ENCODE measurements at places on chromosomes 1 and 21.
A peak's percentile ranks its signal among the peaks of the same experiment; 100 is the strongest.

DNA sequence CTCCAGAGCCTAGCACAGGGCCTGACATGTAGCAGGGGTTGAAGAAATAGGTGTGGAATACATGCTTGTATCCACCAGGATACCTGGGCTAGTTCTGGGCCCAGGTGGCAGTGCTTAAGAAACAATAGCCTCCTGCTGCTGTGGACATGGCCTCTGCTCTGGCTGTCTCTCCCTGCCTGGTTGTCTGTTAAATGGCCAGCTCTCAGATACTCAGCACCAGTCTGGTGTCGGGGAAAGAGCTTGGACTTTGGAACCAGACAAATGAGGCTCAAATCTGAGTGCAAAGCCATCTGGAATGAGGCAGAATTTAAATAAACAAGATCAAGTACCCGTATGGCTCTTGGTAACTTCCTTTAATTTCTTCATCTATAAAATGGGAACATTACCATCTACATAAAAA lies 31.5 kb downstream of the SESN2 start:
- DNase-seq: no peak

DNA sequence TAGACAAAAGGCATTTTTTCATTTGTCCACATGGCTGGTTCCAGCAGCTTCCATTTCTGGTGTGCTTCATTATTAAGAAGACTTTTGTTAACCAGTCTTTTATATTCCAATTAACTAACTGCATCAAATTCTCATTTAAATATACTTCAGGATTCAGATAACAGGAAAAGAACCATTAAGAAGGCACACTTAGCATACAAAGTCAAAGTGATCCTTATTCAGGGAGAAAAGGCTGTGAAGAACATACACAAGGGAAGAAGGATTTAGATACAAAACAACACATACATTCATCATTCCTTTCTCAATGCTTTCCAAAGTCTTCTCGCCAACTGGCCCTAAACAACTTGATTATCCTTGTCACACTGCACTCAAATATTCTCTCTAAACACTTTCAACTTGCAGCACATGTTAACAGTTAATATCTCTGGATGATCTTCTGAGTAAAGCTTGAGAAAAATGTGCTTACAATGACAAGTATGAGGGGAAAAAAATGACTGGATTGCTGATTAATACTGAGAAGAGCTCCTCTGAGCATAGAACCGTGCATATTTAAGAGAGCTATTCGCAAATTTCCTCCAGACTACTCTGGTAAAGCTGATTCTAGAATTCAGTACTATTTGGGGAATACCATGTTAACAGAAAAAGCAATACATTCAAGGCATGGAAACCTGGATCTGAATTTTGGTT lies 225.2 kb upstream of the TNR start:
- no peak for DNase-seq

DNA sequence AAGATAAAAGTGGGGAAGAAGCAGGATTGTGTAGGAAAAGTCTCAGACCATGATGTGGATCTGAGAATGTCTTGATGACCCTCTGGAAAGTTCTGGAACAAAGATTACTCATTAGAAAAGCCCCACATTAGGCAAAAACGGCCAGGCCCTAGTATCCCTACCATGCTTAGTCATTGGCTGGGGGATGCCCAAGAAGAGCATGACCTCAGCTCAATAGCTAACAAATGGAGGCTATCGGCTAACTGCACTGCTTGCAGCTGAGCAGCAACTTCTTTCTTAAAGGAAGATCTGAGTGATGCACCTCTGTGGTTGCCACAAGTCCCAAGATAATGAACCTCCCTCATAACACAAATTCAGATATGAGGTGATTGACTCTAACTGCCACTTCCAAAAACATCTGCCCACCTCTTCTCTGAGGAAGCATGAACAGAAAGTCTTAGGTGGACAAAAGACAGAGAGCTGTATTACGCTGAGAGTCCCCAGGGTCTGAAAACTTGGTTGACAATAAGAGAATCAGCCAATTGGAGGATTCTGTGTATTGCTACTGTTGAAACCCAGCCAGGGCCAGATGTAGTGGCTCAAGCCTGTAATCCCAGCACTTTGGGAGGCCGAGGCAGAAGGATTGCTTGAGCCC lies 64.6 kb upstream of the AK4 start:
- peak; percentile 27 for DNase-seq

GRCh38 chr21:45151445-45152160 lies 77.2 kb downstream of the ADARB1 start:
- no peak for DNase-seq

DNA sequence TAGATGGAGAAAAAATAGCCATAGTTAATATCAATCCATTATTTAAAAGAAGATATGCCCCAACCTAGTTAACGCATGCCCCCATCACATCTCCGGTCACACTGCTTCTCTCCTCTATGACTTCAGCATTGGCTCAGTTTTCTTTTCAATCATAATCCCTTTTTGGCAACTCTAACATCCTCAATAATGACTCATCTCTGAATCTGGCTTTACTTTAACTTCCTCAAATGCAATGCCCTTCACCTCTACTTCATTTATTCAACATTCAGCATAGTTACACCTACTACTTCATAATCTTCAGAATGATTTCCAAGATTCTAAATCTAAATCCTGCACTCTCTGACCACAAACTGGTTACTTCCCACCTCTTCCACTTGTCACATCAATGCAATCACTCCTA lies 417.3 kb downstream of the USH2A start:
- DNase-seq: no peak

- no peak for DNase-seq
These were observed 12.3 kb upstream of the MAP10 start for GRCh38 chr1:232792949-232793348.

DNA sequence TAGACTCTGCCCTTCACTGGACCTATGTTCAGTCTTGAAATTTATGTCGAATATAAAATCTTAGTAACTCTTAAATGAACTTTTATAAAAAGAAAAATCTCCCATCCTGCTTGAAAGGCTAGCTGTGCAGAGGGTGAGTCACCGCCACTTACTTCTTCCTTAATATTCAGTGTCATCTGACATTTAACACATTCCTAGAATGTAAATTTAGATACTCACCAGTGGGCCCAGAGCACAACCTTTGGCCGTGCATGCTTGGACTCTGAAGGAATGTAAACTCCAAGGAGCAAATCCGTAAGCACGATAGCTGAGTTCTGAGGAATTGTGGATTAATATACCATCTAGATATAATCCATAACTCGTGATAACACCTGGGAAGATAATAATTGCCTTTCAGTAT lies 403.3 kb downstream of the KCTD3 start:
- no peak for DNase-seq

DNA sequence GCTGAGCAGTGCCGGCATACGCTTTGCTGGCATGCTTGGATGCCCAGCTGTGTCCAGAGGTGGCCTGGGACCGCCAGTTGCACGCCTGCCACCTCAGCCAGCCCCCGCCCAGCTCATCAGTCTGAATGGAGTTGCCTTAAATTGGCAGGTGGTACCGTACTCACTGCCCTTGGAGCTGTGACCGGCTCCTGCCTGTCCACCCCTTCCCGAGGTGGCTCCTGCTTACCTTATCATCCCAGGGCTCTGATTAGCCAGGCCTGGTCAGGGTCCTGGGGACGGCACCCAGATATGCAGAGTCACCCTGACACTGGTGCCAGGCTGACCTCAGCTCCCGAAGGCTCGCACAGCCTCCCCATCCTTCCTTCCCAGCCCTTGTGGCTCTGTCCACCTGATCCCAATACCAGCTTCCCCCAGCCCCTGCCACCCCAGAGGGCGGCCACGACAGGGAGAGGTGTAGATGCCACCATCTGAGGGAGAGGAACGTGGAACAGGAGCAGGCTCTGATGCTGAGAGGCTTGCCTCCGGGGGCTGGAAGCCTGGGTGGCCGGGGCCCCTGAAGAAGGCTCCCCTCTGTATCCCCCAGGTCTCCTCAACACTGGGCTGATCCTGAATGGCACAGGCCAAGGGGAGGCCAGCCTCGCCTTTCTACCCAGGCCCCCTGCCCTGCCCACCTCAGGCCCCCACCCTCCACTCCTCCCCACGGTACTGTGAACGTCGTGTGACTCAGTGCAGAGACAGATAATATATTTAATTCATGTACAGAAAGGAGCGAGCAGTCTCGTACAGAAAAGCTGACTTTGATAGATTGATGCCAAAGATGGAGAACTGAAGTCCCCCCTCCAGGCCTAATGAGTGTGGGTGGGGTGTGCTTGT lies 27.8 kb downstream of the CDK18 start:
- no peak for DNase-seq

DNA sequence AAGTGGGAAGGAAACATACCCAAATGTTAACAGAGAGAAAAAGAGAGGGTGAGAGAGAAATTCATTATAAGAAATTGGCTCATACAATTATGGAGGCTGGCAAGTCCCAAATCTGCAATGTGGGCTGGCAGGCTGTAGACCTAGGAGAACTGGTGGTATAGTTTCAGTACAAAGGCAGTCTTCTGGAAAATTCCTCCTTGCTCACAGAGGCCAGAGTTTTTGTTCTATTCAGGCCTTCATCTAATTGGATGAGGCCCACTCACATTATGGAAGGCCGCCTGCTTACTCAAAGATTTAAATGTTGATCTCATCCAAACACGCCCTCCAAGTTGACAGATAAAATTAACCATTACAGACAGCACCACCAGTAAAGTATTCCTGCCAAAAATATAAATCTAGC lies 36.1 kb upstream of the CAPZB start:
- no peak for DNase-seq

GRCh38 chr1:26353210-26353859 lies 595 bp downstream of the CRYBG2 start:
- no peak for DNase-seq

GRCh38 chr1:236315518-236315917 lies 33.8 kb upstream of the ERO1B start:
- no peak for DNase-seq

GRCh38 chr1:27979151-27979858 lies 19.5 kb downstream of the XKR8 start:
- no peak for DNase-seq
